ENCODE measurements at places on chromosomes 4 and X. TPM values are rescaled to one million over a fixed set of nuclear protein-coding genes. Genes with fewer than 3 reads are reported as not detected.

Gene HSFX4
- 0.17 TPM for polyA plus RNA-seq

Gene TMPRSS11F
- polyA plus RNA-seq, result not detected

Gene C4orf33
- polyA plus RNA-seq, result 17.5 TPM

Gene ADGRG4
- polyA plus RNA-seq, result not detected

Gene STBD1
- 1.6 TPM for polyA plus RNA-seq

Gene ZNF674
- 6.3 TPM for polyA plus RNA-seq

Gene PCDH10
- polyA plus RNA-seq, result 4.6 TPM

Gene CXCR3
- 0.17 TPM for polyA plus RNA-seq

Gene GPR173
- 13.1 TPM for polyA plus RNA-seq

Gene MAGEC2
- polyA plus RNA-seq, result not detected

DNA sequence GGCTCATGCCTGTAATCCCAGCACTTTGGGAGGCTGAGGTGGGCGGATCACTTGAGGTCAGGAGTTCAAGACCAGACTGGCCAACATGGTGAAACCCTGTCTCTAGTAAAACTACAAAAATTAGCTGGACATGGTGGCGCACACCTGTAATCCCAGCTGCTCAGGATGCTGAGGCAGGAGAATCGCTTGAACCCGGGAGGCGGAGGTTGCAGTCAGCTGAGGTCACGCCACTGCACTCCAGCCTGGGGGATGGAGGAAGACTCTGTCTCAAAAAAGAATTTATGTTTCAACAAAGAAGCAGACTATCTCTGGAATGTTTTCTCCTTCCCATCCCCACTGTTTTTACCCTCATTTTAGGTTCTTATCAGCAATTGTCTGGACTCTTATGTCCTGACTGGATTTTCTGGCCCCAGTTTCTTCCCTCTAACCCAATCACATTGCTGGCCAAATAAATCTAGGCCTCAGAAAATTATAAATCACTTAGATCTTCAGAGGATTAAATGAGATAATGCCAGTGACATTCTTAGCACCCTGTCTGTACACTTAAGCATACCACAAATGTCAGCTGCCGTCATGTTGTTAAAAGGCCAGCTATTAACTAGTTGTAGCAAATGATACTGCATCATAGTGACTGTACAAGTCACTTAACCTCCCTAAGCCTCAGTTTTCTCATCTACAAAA, 44.9 kb upstream of the PRSS48 start:
- no peak for DNase-seq

GRCh38 chr4:165327211-165328100, at the start of gene MSMO1:
MSMO1 (plus strand) TSS chr4:165327669; CDS start chr4:165333371, 5,702 bp downstream.
- peak; percentile 95 for DNase-seq

DNA sequence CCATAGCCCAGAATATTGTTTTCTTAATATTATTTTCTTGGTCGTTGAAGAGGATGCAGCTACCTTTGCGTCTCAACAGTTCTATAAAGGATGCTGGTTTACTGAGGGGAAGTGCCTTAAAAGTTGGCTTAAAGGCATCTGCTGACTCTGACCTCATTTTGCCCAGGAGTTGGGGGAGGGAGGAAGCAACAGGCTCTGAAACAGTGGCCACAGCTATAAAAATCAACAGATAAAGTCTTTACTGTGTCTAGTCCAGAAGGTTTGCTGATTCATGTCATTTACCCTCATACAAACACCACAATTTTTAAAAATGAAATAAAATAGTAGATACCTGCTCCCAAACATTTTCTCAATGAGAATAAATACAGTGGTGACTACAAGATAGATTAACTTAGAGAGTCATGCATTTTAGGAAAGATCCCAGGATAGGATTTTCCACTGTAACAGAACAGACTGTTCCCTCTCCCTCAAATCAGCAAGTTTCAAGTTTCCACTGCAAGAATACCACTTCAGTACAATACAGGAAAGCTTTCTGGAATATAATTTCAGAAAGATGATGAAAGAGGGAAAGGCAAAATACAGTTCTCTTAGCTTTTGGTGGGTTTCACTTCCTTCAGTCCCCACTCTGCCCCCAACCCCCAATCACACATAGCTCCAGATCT, 1.9 kb downstream of the PHKA1 start:
- DNase-seq, result no peak

DNA sequence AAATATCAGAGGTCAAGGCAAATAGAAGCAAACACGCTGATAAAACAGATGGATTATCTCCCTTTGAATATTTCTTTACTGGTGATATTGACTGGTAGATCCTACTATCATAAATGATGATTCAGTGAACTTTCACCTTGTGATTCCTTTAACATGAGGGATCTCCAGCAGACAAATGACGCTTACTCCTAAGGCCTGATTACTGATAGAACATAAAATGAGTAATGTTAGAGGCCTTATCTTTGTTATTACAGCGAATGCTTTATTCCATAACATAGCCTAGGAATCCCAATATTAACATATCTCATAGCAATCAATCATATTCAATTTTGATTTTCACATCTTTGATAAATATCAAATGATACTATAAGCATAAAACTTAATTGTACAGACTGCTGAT, 152.3 kb downstream of the SLC10A7 start:
- DNase-seq, result no peak

DNA sequence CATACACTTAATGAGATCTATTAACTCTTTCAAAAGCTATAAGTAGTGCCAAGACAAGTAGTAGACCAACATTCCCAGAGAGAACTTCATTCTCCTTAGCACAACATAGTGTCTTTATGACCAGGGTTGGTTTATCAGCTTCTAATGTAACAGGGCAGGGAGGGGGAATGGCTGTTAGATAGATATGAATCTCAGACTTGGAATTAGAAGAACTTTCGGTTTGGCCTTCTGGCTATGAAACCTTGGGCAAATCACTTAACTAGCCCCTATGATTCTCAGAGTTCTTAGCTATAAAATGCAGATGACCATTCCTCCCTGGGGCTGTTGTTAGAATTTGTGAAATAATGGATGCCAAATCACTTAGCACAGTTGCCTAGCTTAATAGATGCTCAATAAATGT, 132.2 kb downstream of the SLC10A7 start:
- DNase-seq, result no peak

DNA sequence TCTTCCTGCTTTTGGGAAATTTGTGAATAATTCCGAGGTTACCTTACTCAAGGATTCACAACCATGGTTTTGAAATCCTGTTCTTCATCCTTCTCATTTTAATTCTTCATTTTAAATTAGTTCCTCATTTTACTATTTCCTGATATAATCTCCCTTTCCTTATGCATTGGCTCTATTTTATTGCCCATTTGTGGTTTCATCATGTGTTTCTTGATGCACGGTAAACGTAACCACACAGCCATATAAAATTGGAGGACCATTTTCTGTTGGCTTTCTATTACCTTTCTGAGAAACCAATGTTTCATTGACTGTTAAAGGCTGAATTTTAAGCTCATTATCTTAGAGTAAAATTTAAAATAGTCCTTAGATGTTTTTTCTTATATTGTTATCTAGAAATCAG, 100.3 kb upstream of the NDST4 start:
- DNase-seq, result no peak

GRCh38 chr4:90181644-90182043, 54.5 kb downstream of the CCSER1 start:
- no peak for DNase-seq

- no peak for DNase-seq
Observed at GRCh38 chrX:130393451-130394074, 8.1 kb upstream of the GPR119 start.

DNA sequence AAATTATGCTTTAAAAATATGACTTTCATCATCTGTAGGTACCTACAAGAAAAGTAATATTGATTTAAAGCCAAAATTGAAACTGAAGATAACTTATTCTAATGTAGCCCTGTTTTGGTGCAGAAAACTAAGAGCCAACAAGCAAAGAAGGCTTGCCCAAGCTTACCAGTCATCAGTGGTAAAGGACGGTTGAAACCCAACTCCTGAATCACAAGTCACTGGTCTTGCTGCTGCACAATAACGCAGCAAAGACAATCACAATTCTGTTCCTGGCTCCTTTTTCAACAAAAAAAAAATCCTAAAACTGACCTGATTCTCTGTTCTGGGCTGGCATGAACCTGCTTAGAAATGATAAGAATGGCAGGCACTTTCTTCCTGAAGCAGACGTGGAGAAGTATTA, 34.5 kb downstream of the WDFY3 start:
- DNase-seq, result no peak

- DNase-seq, result no peak
Observed at GRCh38 chr4:1979477-1980196, 29.1 kb downstream of the NELFA start.

DNA sequence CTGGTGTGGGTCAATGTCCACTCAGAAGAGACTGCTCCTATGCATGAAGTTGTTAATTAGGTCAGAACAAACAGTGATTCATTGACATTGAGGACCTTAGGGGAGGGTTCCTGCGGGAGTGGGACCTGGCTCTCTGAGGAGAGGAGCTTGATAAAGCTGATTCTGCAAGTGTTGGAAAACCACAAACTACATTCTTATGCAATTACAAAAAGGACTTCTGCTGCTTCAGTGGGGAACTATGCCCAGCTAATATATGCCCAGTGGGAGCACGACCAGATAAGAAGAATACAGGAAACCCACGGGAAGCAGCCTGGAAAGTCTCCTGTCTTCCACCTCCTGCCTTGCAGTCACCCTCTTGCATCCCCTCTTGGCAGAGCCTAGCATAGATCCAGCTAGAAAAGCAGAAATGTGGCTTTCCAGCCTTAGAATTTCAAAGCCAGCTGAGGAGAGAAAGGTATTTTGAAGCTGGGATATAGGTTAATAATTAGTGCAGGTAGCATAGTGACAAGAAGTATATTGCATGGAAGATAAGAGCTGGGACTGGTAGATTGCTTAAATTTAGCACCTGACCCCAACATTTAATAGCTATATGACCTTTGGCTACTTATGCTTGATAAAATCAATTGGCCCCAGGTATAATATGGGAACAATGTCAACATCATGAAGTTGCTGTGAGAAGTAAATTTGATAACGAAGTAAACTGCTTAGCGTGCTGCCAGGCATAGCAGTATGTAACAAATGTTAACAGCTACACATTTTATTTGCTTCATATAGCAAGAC, 34.9 kb upstream of the UGT8 start:
- no peak for DNase-seq

- DNase-seq, result no peak
Observed at GRCh38 chr4:86961605-86962295, 26.9 kb downstream of the AFF1 start.

- no peak for DNase-seq
Observed at GRCh38 chr4:139808381-139808807, 142.8 kb downstream of the MGST2 start.

DNA sequence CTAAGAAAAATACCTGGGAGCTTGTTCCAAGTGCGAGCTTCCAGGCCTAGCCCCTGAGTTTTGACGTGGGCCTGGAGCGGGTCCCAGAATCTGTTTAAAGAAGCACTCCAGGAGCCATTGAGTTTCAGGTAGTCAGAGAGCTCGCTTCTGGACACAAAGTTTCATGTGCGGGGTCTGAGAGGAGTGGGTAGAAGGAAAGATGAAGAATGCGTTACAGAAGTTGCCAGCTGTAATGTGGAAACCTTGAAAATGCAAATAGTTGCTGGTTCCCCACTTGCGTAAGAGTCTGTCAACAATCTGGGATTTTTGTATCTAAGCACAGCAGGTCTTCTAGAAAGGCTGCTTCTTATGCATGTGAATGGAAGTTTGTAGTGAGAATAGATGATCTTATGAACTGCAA, 77.5 kb upstream of the CLCN4 start:
- DNase-seq, result no peak

DNA sequence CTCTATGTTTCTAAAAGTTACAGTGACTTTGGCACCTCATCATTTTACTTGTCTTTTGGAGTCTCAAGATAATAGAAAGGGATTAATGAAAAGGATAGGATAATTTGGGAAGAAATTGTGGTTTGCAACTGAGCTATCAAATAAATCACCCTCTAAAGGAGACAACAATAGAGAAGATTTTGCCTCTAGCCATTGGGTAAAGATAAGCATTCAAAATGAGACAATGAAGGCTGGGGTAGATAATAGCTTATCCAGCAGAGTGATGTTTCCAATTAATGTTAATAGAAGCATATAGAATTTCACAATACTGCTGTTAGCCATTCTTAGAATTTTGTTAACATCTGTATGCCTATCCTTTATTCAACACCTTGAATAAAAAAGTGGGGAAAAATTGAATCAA, 1177.6 kb downstream of the ADGRL3 start:
- no peak for DNase-seq

All from right renal cortex interstitium (tissue), 3 donors.